Hematopoietic multipotent progenitor cell treated with erythropoietin and hydrocortisone succinate and interleukin-3 and kit ligand, for 4 days (in vitro differentiated cells): ENCODE measurements at places on chromosomes 6 and 20.
A peak's percentile ranks its signal among the peaks of the same experiment; 100 is the strongest.

- DNase-seq: no peak
These were observed 19.4 kb downstream of the CRYBG1 start for GRCh38 chr6:106379951-106380350.

- no peak for DNase-seq
These were observed 30.7 kb downstream of the CARMIL1 start for GRCh38 chr6:25309886-25310285.

DNA sequence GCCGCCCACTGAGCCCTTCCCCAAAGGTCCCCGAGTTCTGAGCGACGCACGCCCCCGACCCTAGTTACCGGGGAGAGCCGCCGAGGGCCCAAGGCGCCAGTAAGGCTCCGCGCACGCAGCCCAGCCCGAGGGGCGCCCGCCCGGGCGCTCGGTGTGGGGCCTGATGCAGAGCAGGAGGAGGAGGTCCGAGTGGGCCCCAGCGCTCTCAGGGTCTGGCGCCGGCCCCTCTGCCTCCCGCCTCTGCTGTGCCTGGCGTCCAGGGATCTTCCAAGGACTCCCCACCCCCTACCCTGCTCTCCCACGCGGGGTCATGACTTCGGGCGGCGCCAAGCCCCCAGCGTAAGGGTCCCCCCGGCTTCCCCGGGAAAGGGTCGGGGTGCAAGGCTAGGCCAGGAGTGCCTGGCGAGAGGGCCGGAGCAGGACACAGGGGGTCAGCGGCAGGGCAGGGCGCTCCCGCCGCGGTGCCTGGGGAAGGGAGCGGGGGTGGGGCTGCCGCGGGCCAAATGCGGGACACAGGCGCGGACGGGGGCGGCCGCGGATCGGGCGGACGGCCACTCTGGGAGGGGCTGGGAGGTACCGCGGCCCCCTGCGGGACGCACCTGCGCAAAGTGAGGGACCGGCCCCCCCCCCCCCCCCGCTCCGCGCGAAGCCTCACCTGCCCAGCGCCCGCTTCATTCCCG, 637 bp downstream of the ABHD12 start:
- peak; percentile 40 for DNase-seq

DNA sequence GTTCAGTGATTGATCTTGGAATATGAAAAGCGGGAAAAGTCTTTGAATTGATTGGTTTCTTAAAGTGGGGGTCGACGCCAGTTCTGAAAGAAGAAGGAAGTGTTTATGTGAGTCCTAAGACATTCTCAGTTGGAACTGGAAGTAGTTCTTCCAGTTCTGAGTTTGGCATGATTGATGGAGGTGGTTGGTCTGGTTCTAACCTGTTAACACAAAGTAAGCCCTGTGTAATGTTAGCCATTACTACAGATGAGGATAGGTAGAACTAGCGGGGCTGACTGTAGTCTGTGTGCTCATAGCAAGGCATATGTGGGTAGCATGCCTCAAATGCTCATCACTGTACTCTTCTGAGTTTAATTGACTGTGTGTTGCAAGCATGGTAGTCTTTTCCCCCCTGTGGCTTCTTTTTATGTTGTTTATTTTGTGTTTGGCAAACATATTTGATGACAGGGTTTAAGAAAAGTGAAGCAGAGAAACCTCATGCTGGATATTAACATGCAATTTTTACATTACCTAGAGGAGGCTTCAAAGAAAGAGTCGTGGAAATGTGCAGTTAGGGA, 24.9 kb downstream of the CITED2 start:
- DNase-seq: no peak

- DNase-seq: no peak
These were observed 82.2 kb upstream of the SLC22A16 start for GRCh38 chr6:110558575-110558974.

DNA sequence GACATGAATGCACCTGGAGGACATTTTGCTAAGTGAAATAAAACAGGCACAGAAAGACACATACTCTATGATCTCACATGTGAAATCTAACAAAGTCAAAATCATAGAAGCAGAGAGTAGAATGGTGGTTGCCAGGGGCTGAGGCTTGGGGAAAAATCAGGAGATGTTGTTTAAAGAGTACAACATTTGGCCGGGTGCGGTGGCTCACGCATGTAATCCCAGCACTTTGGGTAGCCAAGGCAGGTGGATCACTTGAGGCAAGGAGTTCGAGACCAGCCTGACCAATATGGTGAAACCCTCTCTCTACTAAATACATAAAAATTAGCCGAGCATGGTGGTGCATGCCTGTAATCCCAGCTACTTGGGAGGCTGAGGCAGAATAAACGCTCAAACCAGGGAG, 26.0 kb upstream of the LOC128125822 start:
- DNase-seq: no peak

DNA sequence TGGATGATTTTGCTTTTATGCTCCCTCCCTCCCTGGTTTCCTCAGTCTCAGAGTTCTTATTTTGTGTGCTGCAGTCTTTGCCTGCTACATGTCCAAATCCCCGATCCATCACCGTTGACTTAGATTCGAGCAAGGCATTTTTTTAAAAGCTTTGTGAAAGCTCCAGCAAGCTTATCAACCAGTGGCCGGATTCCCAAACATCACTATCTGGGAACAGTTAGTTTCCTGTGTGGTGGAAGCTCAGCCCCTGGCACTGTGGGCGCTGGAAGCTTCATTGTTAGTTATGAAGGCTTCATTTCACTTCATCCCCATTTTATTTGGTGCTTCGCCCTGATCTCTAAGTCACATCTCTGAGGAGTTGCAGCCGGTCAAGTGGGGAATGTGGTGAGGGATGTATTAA, 44.7 kb downstream of the DEK start:
- DNase-seq: peak; percentile 32

DNA sequence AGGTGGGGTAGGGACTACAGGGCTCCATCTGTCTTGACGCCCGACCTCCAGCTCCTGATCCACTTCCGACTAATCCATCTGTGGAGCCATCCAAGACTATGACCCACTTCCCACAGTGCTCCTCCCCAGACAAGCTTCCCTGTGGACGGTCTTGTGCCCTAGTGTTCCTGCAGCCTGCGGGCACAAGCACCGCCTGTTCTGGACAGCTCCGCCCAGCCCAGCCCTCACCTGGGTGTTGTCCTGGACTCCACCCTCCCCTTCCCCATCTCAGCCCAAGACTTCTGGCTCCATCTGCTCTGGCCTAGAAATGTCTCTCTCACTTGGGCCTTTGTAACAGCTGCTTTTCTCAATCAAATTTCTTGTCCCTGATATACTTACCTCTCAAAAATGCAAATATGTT, 102.0 kb downstream of the MAFB start:
- DNase-seq: no peak

DNA sequence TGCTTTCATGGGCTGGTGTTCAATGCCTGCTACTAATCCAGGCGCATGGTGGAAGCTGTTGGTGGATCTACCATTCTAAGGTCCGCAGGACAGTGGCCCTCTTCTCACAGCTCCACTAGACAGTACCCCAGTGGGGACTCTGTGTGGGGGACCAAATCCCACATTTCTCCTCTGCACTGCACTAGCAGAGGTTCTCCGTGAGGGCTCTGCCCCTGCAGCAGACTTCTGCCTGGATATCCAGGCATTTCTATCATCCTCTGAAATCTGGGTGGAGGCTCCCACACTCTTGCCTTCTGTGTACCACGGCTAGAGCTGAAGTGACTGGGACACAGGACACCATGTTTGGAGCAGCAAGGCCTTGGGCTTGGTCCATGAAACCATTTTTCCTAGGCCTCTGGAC, 134.1 kb upstream of the C6orf118 start:
- no peak for DNase-seq

DNA sequence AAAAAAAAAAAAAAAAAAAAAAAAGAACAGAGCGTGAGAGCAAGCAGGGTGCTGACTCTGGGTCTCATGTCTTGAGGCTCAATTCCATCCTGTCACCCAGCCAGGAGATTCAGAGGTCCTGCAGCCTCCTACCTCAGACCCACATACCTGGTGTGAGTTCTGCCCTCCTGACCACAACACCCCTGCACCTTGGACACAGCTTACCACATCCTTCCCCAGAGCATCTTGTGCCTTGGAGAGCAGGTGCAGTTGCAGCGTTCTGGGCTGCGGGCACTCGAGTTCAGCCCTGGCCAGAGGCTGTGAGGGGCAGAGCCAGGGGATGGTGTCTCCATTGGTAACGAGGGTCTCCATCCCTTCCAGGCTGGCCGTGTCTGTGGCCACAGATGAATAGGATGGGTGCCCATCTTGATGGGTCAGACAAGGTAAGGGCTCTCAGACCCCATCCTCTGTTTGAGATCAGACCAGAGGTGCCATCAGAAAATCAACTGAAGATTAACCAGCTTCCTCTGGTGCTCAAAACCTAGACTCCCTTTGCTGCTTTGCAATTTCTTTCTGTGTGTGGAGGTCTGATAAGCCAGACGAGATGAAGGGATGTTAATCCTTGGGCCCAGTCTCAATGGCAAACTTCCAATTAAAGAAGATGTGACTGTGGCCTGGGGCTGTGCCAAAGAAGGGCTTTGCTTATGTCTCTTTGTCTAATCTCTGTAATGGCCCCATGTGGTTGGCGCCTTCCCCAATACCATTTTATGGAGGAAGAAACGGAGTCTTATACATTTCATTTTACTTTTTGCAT, 14.7 kb upstream of the ZNF831 start:
- DNase-seq: peak; percentile 89

GRCh38 chr6:37371154-37372083, 17.6 kb downstream of the RNF8 start:
- DNase-seq: no peak

- DNase-seq: peak; percentile 79
These were observed 35.0 kb upstream of the RNF24 start for GRCh38 chr20:4050203-4050980.

DNA sequence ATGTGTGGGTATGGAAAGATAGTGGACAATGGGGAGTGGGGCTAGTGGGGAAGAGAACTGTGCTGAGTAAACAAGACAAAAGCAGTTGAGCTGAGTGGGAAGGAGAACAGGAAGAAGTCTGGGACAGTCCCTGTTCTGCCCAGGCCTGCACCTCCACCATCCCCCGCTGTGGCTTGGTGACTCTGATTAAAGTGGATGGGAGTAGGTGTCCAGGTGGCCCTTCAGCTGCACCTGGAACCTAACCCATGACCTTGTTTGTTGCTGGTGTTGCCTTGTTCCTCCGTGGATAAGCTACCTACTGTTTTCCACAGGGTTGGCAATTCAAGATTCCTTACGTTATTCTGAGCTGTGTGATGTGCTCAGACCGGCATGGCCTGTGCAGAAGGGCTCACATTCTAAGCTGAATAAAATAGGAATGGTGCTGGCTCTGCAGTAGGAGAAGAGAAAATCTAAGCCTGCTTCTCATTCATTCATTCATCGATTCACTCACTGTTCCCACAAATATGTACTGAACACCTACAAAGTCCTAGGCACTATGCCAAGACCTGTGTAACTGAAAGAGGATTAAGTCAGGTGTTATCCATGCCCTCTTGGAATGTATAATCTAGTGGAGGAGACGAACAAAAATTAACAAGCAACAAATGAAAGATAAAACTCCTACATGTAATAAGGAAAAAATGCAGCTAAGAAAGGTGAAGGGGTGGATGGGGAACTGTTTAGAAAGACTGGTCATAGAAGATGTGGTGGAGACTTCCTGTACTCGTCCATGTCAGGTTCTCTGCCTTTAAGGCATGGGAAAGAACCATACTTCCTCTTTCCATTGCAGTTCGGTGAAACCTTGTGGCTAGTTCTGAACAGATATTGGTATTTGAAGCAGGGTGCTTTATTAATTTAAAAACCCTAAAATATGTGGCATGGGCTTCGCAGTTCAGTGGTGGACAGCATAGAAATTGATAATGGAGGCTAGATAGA, 10.1 kb upstream of the CALHM6 start:
- peak; percentile 87 for DNase-seq

DNA sequence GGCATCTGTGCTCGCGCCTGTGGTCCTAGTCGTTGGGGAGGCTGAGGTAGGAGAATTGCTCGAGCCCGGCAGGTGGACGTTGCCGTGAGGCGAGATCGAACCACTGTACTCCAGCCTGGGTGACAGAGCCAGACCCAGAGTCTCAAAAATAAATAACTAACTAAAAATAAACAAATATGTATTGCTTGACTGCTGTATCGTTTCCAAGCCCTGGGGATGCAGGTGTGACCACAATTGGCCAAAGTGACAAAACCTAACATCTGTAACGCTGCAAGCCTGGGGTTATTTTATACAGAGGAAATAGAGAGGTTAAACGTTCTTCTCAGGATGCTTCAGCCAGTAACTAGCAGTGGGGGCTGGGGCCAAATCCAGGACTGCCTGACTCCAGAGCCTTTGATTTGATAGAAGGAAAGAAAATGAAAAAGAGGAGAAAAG, 1.9 kb upstream of the SRSF3 start:
- DNase-seq: no peak

- DNase-seq: no peak
These were observed 9.5 kb upstream of the PNRC1 start for GRCh38 chr6:89071036-89071435.
